ENCODE measurements at places on chromosomes 2 and 18.
A peak's percentile ranks its signal among the peaks of the same experiment; 100 is the strongest.

DNA sequence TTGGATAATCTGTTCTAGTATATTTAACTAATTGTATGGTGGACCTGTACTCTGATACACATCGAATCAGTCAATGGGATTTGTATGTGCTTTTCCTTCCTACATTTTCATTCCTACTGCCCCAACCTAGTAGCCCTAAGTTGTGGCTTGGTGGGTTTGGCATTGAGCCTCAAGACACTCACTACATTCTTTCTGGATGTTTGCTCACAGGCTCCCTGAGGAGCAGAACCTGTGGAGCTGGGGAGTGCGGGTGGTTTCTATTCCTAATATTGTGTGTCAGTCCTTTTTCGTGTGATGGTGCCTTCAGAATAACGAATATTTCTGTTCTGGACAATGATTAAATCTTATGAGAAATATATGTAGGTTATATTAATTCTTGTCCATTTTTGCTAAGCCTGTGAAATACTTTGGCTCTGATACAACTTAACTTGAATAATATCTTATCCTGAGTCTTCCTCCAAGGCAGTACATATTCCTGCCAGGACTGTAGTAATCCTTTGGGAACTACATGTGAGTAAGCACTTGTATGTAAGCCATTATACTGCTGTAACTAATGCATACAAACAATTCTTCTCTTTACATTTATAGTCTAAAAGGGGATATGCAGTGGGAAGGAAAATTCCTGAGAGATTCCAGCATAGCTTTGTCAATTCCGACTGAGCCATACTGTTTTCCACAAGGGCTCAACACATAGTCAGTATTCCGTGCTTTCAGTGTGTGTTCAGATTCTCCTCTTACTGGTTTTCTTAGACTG, 150.6 kb downstream of the AGPS start:
- no peak for DNase-seq

GRCh38 chr18:46771141-46771540, 14.3 kb upstream of the ST8SIA5 start:
- DNase-seq = no peak

- no peak for DNase-seq
Observed at GRCh38 chr2:40388161-40388560, 63.7 kb downstream of the SLC8A1 start.

GRCh38 chr2:192559587-192559986, 364.9 kb upstream of the TMEFF2 start:
- DNase-seq = no peak

DNA sequence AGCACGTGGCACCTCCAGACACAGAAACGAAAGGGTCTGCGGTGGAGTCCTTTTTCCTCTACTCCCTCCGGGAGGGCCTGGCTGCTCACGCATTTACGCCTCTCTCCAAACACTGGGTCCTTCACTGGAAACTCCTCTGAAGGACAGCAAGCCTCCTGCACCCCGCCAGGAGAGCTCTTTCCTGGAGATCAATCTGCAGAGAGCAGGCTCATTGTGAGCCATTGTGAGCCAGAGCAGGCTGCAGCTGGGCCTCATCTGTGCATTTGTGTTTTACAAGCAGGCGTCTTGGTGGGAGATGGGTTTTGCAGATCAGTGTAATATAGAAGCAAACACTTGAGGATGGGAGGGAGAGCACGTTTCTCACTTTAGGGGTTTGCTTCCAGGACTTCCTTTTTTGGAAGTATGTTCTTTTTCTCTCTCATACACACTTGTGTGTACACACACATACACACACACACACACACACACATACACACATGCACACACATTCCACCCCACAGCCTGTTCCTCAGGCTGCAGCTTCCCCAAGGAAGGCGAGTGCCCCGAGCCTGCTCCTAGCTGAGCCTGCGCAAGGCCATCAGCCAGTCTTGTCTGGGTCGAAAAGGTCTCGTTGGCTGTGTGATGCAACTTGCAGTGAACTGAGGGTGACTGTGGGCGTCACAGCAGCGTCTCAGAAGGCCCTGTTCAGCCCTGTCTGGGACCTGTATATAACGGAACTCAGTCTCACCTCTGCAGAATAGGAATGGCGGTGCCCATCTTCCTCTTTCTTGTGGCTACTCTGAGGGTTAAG, 163.5 kb downstream of the GLI2 start:
- DNase-seq = no peak

DNA sequence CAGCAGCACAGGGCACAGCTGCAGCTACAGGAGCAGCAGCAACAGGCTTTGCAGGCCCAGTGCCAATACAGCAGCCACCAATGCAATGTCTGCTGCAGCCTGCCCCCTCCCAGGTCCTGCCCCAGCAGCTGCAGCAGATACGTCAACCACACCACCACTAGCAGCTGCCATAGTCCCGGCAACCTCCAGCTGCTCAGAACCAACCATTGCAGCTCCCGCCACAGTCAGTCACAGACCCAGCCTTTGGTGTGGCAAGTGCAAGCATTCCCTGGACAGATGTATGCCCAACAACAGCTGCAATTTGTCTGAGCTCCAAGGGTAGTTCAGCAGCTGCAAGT, 53.3 kb upstream of the TUBA3E start:
- DNase-seq = no peak

DNA sequence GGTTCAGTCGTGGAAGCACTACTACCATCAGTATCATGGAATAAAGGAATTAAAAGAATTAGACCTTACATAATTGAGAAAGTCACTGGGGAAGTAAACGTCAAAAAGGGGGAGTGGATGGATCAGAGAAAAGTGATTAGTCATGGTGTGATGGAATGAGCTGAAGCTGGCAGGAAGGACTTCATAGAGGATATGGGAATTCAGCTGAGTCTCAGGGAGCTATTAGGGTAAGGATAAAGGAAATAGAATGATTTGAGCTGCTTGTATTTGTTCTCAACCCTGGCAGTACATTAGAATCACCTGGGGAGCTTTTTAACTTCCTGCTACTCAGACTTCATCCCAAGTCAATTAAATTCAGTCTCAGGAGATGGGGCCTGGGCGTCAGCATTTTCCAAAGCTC, 53.4 kb upstream of the SETBP1 start:
- no peak for DNase-seq

DNA sequence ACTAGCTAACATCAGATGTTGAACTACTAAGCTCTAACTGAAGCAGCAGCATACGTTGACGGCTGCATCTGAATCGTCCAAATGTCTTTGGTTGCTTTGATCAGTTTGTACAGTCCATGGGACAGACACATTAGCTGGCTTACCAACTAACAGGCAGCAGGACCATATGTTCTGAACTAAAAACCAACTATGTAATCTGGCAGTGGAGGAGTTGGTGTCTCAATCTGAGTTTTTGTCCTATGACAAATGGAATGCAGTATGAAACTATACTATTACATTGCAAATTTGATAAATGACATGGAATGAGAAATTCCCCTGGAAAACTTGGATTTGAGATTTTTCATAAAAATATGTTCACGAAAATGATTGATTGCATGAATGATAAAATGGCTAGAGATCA, 79.5 kb downstream of the EPHA4 start:
- DNase-seq = no peak

DNA sequence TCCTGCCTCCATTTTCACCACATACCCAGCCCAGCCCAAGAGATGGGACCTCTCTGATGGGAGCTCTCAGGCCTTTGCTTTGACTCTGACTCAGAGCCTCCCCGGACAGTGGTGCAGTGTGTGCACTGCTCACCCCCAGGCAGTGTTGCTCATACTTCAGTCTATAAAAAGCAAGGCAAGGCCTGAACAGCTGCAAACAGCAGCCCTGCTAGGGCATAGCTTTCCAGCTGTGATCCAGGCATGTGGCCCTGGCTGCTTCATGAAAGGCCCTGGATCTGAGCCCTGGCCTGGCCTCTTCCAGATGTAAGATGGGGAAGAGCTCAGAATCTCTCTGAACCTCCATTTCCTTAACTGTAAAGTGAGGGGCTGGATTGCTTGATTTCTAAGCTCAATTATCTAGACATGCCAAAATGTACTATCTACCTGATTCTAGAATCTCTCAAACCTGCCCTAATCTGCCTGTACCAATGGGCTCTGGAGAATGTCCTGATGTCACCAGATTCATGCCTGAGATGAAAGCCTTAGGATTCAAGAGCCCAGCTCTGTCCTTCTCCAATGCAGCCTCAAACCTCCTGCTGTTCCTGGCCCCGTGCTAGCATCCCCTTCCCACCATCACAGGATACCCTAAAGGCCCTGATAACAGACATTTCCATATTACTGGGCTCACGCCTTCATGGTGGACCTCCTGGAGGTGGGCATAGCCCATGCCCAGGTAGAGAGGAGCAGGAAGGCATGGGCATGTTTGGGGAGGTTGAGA, 206.9 kb downstream of the ARL4C start:
- no peak for DNase-seq

DNA sequence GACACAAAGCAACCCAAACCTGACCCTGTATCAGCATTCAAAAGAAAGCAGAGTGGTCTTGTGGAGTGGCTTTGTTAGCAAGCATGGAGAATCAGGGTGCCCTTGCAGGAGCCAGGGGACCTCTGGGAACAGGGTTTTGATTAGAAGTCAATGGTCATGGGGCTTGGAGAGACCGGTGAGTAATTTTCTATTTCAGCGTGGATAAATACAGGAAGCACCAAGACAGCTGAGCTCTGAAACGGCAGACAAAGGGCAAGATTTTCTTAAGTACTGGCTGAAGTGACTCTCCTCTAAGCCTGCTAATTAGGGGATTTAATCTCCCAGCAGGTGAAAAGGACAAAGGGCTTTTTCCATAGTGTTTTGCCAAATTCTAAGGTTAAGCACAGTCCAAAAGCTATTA, 78.0 kb upstream of the GAREM1 start:
- DNase-seq = peak; percentile 23

DNA sequence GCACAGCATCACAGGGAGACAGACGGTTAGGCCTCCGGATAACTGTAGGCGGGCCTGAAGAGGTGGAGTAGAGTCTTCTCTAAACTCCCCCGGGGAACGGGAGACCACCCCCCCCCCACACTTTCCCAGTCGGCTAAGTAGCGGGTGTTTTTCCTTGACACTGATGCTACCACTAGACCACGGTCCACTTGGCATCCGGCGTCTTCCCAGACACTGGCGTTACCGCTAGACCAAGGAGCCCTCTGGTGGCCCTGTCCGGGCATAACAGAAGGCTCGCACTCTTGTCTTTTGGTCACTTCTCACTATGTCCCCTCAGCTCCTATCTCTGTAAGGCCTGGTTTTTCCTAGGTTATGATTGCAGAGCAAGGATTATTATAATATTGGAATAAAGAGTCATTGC, 25.7 kb upstream of the NCL start:
- DNase-seq = no peak

GRCh38 chr2:47174733-47175361, 19.7 kb upstream of the STPG4 start:
- DNase-seq = no peak

DNA sequence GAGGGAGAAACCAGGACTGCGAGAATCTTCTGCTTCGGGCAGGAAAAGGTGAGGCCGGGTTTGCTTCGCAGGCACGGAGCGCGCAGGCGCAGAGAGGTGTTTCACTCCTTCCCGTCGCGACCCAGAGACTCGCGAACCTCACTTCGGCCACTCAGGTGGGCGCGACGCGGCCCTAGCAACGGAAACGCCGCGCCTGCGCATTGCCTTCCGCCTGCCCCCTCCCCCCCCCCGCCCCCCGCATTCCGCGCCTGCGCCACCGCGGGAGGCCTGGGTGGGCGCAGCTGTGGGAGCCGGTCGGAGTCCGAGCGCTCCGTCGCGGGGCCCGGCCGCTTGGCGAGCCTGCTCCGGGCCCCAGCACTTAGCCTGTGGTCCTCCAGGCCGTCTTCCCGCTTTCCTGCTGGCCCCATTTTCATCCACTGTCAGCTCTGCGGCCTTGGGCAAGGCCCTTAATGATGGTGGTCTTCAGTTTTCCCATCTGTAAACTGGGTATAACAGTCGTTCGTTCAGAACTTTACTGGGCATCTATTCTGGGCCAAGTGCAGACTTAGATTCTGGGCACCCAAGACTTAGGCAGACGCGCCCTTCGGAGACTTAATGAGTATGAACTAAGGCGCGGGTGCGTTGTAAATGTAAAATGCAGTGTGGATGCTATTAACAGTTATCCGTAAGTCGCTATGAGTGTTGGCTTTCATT, 62.1 kb upstream of the ACKR3 start:
- DNase-seq = no peak

- DNase-seq = peak; percentile 21
Observed at GRCh38 chr2:67923696-67924095, 139.1 kb downstream of the C1D start.

- no peak for DNase-seq
Observed at GRCh38 chr2:85131116-85131515, 2.1 kb upstream of the TCF7L1 start.

- no peak for DNase-seq
Observed at GRCh38 chr2:212033888-212034287, 504.7 kb downstream of the ERBB4 start.

DNA sequence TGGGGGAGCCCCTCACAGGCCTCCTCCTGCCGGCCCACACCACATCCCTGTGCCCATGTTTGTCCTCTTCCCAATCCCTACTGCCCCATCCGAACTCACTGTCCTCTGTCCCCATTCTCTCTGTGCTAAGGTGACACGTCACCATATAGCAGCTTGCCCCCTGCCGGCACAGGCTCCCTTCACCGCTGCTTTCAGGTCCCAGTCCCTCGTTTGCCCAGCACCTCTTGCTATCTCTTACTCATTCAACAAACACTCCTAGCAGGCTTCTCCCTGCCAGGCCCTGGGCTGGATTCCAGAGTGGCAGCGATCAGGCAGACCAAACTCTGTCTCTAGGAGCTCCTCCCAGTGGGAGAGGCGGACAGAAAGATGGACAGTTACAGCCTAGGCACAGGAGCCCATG, 74.3 kb downstream of the TFCP2L1 start:
- no peak for DNase-seq

GRCh38 chr2:179768765-179769164, 92.6 kb downstream of the ZNF385B start:
- DNase-seq = no peak

DNA sequence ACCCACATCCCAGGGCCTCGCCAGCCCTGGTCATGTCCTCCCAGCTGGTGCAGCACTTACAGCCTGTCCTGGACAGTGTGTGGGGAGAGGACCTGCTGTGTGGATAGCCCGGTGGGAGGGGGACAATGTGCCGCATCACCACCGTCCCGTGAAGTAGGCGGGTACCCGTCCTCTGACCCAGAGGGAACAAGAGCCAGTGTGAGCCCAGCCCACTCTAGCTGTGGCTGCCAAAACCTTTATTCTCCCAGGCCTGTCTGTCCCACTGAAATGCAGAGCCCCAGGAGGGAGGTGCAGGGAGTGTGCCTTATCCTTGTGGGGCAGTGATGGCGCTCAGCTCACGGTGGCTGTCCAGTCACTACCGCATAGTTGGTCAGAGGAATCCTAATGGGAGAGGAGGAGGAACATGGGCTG, 1.7 kb downstream of the TRAF3IP1 start:
- no peak for DNase-seq

DNA sequence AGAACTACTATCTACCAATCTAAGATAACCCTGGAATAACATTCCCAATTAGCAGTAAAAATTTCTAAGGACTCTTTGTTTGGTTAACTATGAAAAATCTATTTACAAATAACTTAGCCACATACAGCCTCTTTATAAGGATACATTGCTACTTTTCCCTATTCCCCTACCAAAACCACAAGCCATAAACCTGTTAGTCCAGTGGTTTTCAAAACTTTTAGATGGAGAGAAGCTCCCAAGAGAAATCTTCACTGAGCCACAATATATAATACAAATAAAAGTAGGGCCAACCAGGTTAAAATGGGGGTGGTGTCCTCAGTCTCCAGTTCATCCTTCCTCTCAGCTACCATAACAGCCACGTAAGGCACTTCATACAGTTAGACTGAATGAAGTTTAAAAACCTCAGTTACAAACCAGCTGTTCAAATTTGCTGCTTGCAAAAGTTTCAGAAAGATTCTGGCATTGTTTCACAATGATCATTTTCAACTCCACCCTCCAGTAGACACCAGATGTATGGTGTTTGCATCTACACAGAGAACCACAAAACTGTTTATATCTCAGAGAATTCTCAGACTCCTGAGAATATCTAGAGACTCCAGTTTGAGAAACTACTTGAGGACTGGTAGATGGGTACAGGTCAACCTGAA, 26.0 kb downstream of the SOS1 start:
- DNase-seq = no peak
